ENCODE measurements at places on chromosomes 5 and 9.

DNA sequence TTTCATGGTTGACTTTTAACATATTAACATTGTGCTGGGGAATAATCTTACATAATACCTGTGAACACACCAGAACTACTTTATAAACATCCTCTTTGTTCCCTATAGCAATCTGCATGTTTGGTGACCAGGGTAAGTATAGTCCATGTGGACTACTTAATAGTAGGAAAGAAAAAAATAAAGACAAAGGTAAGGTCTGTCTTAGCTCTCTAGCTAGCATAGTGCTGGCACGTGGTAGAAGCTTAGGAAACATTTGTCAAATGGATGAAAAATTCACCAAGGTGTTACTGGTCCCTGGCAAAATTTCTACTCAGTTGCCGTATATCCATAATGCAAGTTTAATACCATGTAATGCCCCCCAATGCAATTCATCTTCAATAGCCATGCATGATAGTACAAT lies 78.6 kb upstream of the ABCA1 start:
- no peak for DNase-seq

GRCh38 chr5:5285906-5286305 lies 136.6 kb upstream of the ICE1 start:
- DNase-seq = no peak

GRCh38 chr5:168430296-168430695 lies 56.0 kb upstream of the RARS1 start:
- DNase-seq = no peak

- no peak for DNase-seq
Observed at GRCh38 chr9:21903380-21903965, 90.7 kb downstream of the CDKN2A start.

- no peak for DNase-seq
Observed at GRCh38 chr9:98314381-98315066, 59.1 kb upstream of the TBC1D2 start.

- no peak for DNase-seq
Observed at GRCh38 chr9:131366761-131367401, 27.0 kb upstream of the PRRC2B start.

DNA sequence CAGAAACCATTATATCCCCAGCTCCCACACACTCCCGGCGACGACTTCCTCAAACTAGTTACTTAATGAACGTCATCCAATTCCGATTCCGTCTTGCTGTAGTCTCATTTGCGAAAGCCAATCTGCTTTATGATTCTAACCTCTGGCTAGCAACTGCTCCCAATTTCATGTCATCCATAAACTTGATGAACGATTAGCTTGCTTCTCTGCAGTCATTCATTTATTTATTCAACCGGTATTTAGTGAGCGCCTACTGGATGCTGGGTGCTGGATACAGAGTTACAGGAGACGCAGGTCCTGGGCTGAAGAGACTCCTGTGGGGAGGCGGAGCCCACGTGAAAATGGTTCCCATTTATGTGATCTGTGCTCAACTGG lies 46.2 kb downstream of the TSPAN17 start:
- no peak for DNase-seq

- no peak for DNase-seq
Observed at GRCh38 chr9:93451849-93452709, 594 bp downstream of the FAM120A start.

GRCh38 chr9:38432922-38433510 lies 8.8 kb upstream of the IGFBPL1 start:
- DNase-seq = no peak

GRCh38 chr9:21294904-21295538 lies 10.1 kb downstream of the IFNA5 start:
- no peak for DNase-seq

DNA sequence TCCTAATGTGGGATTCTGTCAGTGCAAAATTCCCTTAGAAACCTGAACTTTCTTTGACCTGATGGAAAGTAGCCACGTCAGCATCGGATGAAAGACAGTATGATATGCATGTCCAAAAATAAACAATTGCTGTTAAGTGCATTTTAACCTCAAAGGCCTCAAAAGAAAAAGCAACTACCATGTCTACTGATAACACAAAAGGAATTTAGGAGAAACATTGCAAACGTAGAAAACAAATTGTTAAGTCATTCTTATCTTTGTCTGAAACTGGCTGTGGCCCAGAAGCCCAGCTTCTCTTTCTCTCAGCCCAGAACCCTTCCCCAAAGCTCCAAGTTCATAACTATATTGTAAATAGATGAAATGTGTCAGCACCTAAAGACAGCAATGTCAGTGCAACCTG lies 11.1 kb upstream of the LHFPL2 start:
- no peak for DNase-seq

- no peak for DNase-seq
Observed at GRCh38 chr5:148688787-148689186, 34.5 kb upstream of the HTR4 start.

- no peak for DNase-seq
Observed at GRCh38 chr9:129504404-129504803, 116.5 kb downstream of the C9orf50 start.

- DNase-seq = no peak
Observed at GRCh38 chr5:176697934-176698538, 50.8 kb downstream of the TSPAN17 start.

DNA sequence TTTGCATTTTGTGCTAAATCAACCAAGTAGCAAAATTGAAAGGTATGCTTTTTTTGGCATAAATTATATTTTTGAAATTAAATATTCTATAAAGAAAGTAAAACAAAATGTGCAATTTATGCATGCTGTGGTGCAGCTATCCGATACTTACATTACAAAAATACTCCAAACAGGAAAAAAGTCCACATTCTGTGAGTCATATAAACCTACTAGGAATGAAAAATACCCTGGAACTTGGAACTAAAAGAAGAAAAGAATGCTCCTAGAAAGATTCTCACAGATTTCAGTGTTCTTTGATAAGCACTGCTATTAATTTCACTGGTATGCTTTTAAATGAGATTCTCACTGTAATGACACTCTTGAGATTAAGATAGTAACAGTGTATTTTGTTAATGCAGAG lies 92.6 kb downstream of the OSMR start:
- no peak for DNase-seq

Data from esophagus squamous epithelium (tissue), 5 donors.